Uterus (tissue), 4 donors: ENCODE measurements at places on chromosomes 1 and 21. TPM values are rescaled to one million over a fixed set of nuclear protein-coding genes. Genes with fewer than 3 reads are reported as not detected.
A peak's percentile ranks its signal among the peaks of the same experiment; 100 is the strongest.

The RAB3B gene
- 0.69 TPM for total RNA-seq

The MRPL39 gene
- 19.7 TPM for total RNA-seq

The LAMB3 gene
- 0.37 TPM for total RNA-seq

The ACKR1 gene
- total RNA-seq = 478 TPM

The CD101 gene
- total RNA-seq = 4.1 TPM

- DNase-seq = no peak
- H3K4me1 ChIP-seq = no peaks in the 10 kb centered on the region
Observed at GRCh38 chr1:186297439-186298045, 77.5 kb downstream of the TPR start.

GRCh38 chr1:32072622-32073298 is at the start of gene TMEM39B:
Gene TMEM39B (plus strand): TSS chr1:32072939. CDS start chr1:32073048, 109 bp downstream.
- DNase-seq = peak; percentile 93
- H3K27me3 ChIP-seq = no peaks in the 10 kb centered on the region
- peak within 1 kb of the TSS; percentile 97 for H3K27ac ChIP-seq
- H3K4me1 ChIP-seq = no peaks in the 10 kb centered on the region
- H3K4me3 ChIP-seq = peak within 1 kb of the TSS; percentile 98

DNA sequence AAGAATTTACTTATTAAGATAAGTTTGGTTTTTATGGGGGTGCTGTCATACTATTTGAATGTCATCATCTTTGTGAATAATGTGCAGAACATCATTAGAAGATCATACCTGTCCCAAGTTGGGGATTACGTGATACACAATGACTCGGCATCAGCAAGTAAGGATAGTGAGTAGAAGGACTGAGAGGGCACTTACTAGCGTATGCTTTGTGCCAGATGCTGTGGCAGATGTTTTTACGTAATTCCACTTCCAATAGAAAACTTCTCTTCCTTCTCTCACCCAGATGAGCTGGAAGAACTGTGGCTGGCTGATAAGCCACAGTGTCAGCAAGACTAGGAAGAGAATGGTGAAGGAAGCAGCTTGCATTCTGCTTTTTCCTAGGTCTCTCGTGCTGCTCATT is 28.1 kb upstream of the TGFB2 start:
- no peak overlapping the region for H3K27ac ChIP-seq
- H3K36me3 ChIP-seq = no peaks in the 10 kb centered on the region
- H3K4me3 ChIP-seq = no peak overlapping the region
- DNase-seq = no peak
- H3K27me3 ChIP-seq = no peaks in the 10 kb centered on the region

DNA sequence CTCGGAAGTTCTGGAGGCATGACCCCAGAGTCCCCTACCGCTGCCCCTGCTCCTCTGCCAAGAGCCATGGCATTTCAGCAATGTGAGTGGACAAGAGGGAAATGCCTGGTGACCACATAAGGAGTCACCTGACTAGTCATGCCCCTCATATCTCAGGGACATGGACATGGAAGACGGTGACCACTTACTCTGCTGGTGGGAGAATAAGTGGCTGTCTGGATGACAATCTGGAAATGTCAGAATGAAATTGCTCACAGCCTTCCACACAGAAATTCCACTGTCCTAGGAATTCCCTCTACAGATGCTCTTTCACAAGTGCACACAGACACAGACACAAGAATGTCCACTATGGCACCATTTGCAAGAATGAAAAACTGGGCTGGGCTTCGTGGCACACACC is 24.3 kb upstream of the PLEKHG5 start:
- no peaks in the 10 kb centered on the region for H3K36me3 ChIP-seq
- DNase-seq = no peak
- no peak overlapping the region for H3K27ac ChIP-seq
- no peaks in the 10 kb centered on the region for H3K27me3 ChIP-seq
- no peak overlapping the region for H3K4me3 ChIP-seq

GRCh38 chr1:5868931-5869500 is 123.2 kb downstream of the NPHP4 start:
- no peak overlapping the region for H3K27ac ChIP-seq
- no peaks in the 10 kb centered on the region for H3K36me3 ChIP-seq
- DNase-seq = no peak
- H3K4me3 ChIP-seq = no peak overlapping the region
- no peaks in the 10 kb centered on the region for H3K4me1 ChIP-seq

DNA sequence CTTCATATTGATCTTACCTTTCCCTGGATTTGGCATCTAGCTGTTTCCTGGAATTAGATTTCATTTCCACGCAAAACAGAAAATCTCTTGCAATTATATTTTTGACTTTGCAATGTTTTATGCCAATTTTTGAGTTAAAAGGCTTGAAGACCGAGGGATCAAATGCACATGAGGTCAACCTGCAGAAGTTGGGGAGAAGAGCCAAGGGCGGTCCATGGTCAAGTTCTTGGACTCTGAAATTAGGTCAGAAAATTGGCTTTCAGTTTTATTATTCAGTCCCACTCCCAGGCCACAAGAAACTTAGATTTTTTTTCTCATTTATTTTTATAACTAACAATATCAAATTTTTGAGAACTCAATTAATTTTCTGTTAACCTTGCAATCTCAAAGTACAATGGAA is 499.1 kb upstream of the USP24 start:
- H3K36me3 ChIP-seq = no peaks in the 10 kb centered on the region
- no peak overlapping the region for H3K27ac ChIP-seq
- H3K4me3 ChIP-seq = no peak overlapping the region
- no peak for DNase-seq
- no peaks in the 10 kb centered on the region for H3K4me1 ChIP-seq

- no peak overlapping the region for H3K27ac ChIP-seq
- H3K36me3 ChIP-seq = no peaks in the 10 kb centered on the region
- DNase-seq = no peak
- H3K27me3 ChIP-seq = no peaks in the 10 kb centered on the region
- no peak overlapping the region for H3K4me3 ChIP-seq
Observed at GRCh38 chr1:71792264-71792663, 490.1 kb downstream of the NEGR1 start.

GRCh38 chr1:56074007-56074651 is 505.2 kb downstream of the PLPP3 start:
- H3K4me1 ChIP-seq = no peaks in the 10 kb centered on the region
- H3K36me3 ChIP-seq = no peaks in the 10 kb centered on the region
- no peak overlapping the region for H3K4me3 ChIP-seq
- no peaks in the 10 kb centered on the region for H3K27me3 ChIP-seq
- H3K27ac ChIP-seq = peak overlapping the region; percentile 53

DNA sequence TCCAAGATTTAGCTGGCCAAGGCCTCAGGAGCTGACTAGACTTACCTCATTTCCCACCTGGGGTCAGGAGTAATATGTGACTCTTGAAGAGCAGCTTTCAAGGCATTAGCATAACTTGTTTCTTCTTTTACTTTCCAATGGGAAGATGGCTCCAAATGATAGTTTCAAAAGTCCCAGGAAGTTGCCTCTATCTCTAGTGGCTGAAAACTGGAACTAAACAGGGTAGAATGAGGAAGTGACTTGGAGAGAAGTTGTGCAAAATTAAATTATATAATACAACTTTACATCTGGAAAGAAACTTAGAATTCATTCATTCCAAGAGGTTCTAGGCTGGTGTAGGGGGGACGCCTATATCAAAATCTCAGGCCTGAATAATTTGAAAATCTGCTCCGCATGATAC is 250.1 kb upstream of the FMN2 start:
- H3K36me3 ChIP-seq = no peaks in the 10 kb centered on the region
- H3K27ac ChIP-seq = no peak overlapping the region
- H3K27me3 ChIP-seq = no peaks in the 10 kb centered on the region
- no peak for DNase-seq
- no peak overlapping the region for H3K4me3 ChIP-seq

- H3K36me3 ChIP-seq = no peaks in the 10 kb centered on the region
- no peak overlapping the region for H3K27ac ChIP-seq
- no peak overlapping the region for H3K4me3 ChIP-seq
- H3K4me1 ChIP-seq = no peaks in the 10 kb centered on the region
- DNase-seq = no peak
Observed at GRCh38 chr1:187051618-187052232, 223.0 kb downstream of the PLA2G4A start.

DNA sequence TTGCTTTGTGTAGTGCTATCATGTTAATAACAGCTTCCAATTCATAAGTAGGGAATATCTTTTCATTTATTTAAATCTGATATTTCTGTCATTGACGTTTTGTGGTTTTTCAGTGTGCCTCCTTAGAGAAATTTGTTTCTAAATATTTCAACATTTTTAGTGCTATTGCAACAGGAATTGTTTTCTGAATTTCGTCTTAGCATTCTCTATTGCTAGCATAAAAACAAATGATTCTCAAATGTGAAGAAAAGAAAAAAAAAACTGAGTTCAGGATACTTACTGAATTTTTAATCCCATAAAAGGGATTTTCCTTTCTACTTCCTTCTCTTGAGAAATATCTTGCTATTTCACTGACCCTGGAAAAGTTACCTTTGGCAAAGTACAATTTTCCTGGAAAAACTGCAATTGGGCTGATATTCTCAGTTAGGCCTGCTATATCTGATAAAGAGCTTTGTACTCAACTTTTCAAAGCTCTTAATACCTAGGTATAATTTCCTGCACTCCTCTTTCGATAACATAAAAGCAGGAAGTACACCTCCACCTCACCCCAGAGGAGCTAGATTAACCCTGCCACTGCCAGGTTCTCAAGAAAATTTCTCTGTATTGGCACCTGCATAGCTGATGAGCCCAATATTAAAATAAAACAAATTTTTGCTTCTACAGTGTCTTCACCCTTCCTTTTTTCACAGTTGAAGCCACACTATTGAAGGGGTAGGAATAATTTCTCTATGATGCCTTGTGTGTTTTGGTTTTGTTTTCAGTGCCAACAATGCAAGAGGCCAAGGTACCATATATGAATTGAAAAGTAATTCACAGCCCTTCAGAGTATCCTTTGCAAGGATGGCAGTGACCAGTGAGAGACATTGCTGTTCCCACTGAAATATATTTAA is 35.6 kb downstream of the PTPN14 start:
- no peak overlapping the region for H3K4me3 ChIP-seq
- H3K36me3 ChIP-seq = no peaks in the 10 kb centered on the region
- H3K27me3 ChIP-seq = no peaks in the 10 kb centered on the region
- H3K27ac ChIP-seq = no peak overlapping the region
